Fibroblast of upper back skin (primary cell): ENCODE measurements at places on chromosomes 11 and 22.

DNA sequence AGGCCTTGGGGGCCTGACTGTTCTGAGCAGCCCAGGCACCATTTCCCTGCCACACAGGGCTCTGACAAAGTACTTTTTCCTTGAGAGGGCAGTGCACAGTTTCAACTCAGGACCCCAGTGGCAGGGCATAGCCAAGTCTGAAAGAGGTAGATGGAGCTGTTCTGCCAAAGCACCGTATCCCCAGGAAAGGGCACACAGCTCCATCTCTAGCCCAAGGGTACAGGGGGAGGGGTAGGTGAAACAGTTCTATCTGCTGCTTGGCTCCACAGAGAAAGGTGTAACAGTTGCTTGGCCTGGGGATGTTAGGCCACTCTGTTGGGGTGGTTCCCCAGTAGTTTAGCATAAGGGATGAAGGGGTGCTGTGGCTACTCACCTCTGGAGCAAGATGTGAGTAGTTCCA is 47.8 kb downstream of the GDPD4 start:
- DNase-seq: no peak

DNA sequence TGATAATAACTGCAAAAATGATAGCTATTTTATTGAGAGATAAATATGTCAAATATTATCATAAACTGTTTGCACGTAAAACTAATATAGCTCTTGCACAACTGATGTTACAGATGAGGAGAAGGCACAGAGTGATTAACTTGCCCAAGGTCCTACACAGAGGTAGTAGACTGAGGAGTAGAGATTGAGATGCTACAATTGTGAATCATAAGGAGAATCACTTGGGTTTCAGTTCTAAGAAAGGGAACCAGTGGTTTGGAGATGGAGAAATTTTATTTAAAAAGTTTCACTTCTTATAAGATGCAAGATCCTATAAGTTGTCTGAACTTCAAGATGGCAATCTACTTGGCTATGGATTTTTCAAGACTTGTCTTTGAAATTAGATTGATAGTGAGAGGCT is 224.8 kb upstream of the RAG2 start:
- no peak for DNase-seq

DNA sequence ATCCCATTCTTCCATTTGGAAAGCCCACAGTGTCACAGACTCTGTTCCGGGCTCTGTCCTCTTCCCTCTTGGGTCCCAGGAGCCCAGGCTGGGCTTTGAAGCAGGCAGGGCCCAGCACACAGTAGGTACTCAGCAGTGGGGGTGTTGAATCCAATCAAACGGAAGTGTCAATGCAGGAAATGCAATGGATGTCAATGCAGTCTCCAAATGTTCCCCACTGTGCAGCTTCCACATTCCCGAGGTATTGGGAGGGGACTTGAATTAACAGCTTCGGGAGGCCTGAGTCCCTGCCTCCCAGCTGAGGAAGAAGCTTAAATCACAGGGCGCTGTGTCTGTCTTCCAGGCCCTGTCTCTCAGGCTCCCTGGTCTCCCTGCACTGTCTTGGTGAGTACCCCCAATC is 21.8 kb upstream of the SMIM35 start:
- no peak for DNase-seq

DNA sequence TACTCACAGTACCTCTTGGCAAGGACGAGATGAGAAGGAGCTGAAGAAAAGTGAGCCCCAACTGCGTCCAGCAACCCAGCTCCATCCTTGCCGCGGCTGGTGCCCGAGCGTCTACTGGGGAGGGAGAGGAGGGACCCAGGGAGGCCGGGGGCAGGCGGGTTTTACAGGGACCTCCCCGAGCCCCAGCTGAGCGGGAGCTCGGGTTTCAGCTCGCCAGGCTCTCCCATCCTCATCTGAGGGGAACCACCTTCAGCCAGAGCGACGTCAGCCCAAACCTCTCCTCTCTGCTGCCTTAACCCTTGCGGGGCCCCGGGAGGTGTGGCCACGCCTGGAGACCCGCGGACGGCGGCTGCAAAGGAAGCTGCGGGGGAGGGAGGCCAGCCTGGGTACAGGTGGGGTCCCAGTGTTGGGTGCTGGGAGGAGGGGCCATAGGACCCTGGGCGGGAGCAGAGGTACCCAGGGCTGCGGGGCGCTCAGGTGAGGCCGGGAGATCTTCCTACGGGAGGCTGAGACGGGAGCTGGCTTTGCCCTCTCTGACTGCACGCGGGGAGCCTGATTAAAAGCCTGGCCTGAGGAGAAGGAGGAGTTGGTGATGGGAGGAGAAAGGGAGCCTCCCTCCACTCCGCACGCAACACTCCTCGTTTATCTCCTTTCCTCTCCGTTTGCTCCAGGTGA is at the start of gene PAMR1:
Gene PAMR1, minus strand, starts transcription at position 116 of the 675 bp plus-strand sequence. Its CDS starts 31 bp downstream, at position 85.
- DNase-seq: peak; percentile 79

GRCh38 chr22:30289980-30290313 is 642 bp upstream of the CASTOR1 start:
- no peak for DNase-seq

GRCh38 chr22:19737846-19738663 is 14.7 kb downstream of the GP1BB start:
- DNase-seq: no peak

DNA sequence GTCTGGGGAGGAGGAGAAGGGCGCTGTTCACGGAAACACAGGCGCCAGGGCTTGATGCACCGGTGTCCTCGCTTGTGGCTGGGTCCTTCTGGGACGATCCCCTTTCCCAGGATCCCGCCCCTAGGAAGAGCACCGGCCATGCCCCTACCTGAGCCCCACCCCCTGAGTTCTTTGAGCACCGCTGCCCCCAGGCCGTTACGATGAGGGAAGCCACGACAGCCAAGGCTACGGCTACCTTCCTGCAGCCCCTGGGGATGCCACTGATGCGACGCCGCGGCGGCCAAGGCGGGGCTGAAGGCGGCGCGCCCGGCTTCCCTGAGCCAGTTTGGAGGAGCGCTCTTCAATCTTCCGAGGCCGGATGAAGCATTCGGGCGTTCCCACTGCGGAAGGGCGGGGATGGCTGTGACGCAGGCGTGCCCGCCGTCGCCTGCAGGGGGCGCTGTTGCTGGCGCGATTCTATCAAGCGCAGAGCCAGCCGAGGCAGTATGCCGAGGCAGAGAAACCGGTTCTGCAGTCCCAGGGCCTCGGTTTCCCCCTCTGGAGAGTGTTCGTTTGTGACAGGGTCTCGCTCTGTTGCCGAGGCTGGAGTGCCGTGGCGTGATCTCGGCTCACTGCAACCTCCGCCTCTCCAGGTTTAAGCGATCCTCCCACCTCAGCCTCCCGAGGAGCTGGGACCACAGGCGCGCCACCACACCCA is 9.7 kb upstream of the NEFH start:
- DNase-seq: peak; percentile 32

DNA sequence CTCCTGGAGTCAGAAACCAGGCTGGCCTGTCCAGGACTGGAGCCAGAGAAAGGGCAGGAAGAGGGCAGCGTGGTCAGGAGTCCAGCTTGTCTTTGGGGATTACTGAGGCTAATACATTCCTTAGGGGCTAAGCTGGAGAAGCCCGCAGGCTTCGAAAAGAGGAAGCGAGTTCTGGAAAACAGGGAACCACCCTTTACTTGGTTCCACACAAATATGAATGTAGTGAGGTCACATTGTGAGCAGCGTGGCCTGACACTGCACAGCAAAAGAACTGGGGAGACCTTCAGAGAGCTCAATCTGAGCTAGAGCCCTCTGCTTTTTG is 132.3 kb downstream of the CEP164 start:
- no peak for DNase-seq

DNA sequence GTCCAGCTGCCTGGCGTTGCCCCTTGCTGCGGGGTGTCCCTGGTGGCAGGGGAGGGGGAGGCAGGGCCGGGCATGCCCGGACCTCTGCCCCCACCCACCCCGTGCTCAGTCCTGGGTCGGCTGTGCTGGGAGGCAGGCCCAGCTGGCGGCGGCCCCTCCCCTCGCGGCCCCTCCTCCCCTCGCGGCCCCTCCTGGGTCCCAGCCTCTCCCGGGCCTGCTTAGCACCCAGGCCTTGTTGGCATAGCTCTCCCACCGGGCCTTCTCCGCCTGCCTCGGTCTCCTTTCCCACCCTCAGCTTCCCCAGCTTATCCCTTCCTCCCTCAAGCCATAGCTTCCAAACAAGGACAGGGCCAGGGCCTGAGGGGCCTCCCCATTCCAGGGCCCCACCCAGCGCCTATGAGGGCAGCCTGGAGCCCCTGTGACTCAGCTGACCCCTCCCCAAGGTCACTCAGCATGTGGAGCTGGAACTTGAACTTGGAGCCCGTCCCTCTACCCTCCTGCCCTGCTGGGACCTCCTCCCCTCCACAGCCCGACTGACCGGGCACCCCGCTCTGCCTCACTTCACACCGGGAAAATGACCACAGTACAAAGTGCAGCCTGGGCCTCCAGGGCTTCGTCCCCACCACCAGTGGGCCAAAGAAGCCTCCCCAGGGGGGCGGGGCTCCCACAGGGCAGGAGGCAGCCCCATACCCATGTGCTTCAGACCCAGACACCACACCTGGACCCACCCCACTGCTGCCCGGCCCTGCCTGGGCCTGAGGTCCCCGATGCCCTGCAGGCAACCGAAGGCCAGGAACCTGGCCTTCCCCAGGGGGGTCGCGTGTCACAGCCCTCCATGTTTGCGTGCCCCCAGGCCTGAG is 1.2 kb downstream of the EPS8L2 start:
- DNase-seq: peak; percentile 26

DNA sequence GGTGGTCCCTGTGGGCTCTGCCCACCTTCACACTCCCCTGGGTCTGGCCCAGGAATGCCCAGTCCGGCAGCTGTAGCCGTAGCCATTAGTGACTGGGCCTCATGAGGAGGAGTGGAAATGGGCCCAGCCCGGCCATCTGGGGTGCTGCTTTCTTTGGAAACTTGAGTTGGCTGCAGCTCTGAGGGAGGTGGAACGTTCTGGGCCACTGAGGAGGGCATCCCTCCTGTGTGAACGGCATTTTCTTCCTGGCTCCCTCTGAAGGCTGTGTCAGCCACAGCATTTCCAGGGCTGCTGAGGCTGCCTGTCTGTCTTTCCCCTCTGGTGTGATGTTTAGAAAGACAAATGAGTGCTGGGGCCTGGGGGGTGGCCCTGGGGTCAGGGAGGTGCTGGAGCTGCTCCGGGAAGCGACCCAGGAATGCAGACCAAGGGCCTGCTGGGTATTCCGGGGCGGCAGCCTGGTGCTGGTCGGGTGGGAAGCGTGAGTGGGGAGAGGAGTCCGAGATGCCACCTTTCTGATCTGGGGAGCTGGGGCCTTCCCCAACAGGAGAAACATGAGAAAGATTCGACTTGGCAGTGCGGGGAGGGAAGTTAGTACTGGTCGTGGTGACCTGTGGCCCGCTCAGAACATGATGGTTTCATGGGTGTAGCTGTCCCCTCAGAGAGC is 27.1 kb downstream of the PTDSS2 start:
- DNase-seq: no peak

DNA sequence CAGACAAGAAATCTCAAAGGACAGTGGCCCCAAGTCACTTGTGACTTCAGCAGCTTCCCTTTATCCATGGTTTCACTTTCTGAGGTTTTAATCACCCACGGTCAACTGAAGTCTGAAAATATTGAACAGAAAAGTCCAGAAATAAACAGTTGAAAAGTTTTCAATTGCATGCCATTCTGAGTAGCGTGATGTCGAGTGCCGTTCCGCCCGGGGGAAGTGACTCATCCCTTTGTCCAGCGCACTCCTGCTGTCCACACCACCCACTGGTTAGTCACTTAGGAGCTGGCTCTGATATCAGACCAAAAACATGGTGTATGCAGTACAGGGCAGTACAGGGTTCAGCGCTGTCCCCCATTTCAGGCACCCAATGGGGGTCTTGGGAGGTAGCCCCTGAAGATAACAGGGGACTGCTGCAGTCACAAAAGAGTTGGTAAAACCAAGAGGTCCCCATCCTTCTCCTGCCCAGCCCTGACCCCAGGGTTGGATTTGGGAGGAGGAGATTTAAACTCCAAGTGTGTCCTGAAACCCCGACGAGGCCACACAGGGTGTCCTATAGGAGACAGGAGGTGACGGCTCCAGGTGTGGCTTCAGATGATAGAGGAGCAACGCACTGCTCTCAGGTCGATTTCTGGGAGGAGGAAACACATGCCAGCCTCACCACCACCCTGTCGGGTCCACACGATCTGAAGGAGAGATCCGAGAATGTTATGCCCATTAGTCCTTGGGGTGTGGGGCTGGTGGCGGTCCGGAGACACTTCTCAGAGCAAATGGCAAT is 390.1 kb downstream of the CTTN start:
- DNase-seq: peak; percentile 36
